Hepatocyte (in vitro differentiated cells): ENCODE measurements at places on chromosomes 6 and 20.
A peak's percentile ranks its signal among the peaks of the same experiment; 100 is the strongest.

DNA sequence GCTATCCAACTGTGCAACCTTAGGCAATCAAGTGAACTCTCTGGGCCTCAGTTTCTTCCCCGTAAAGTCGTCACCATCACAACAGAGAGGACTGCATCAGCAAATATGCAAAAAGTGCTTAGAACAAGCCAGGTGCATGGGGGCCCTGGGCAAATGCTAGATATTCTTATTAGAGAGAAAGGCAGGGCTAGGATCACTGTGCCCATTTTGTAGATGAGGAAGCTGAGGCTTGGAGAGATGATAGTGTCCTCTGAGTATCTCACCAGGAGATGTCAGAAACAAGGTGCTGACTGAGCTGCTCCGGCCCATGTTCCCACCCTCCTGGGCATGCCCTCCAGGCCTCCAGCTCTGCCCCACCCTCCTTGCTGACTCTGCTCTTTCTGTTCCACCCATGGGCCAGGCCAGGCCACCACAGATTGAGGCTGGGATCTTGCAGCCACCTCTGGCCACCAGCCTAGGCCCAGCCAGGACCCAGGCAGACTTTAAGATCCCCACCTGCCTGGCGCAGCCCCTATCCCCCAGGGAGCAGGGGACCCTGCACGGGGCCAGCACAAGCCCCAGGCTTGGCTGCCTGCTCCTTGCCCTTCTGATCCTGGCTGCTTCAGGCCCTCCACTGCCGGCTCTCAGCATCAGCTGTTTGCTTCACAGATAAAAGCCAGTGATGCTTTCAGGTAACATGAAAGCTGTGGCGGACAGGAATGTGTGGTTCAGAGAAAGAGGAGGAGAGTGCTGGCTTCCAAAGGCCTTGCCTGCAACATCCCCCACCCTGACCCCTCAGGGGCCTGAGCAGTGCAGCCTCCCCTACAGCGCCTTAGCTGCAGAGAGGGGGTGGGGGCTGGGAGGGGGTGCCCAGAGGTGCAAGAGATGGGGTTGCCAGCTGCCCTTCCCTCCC lies 47.6 kb downstream of the GRM4 start:
- no peak for DNase-seq

DNA sequence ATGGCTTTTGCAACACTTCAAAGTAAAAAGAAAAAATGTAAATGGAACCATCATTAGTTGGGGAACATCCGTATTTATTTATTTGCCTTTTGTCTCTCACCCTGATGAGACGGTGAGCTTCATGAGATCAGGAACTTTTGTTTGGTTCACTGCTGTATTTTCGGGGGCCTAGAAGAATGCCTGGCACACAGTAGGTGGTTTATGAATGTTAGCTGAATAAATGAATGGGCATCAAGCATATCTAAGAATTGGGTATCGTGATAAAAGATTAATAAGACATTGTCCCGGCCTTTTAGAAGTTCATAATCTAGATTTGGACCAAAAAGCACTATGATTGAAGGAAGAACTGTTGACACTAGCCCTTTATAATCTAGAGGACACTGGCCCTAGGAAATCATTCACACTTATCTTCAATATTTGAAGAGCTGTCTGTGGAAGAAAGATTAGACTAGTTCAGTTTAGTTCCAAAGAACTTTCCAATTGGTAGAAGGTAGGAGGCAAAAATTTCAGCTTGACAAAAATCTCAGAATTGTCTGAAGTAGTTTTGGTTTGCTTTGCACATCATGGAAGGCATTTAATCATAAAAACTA lies 70.3 kb upstream of the CD83 start:
- DNase-seq: no peak

GRCh38 chr6:133637874-133638273 lies 251.0 kb upstream of the TCF21 start:
- DNase-seq: no peak

DNA sequence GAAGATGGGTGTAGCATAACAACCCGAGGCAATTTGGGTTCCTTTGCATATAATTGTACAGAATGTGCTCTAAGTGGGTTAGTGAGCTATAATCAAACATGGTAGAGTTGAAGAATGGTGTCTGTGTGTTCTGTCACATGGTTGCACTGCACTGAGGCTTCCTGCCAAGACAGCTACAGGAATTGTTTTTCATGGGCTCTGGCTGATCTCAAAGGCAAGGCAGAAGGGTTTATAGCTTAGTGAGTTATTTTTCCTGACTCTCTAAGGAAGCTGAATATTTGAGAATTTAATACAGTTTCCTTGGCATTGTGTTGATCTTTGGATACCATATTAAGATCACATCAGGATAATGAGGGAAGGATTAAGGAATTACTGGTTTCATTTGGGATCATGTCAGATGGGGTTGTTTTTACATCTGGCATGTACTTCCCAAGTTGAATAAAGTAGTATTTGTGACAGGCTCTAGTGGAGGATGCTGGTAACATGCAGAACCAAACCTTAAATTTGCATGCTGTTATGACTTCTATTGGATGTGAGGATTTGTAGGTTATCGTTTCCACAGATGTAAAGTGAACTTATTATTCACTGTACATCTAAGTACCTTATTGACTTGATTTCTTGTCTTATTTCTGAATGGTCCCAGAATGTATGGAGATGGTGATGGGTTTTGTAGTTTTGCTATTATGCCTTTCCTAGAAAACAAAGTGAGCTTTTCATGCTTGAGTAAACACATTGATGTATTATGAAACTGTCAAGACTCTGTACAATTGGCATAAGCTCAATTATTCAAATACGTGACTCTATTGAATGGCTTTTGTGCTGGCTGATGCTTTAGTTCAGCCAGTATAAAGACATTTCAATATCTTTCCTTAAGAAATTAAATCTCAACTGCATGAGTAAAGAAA lies 43.3 kb downstream of the LRRC1 start:
- no peak for DNase-seq

- peak; percentile 36 for DNase-seq
Measured at GRCh38 chr6:165662041-165662748, 846 bp downstream of the PDE10A start.

GRCh38 chr6:159701413-159701999 lies 8.5 kb upstream of the SOD2 start:
- peak; percentile 39 for DNase-seq

GRCh38 chr6:40371621-40372020 lies 215.5 kb downstream of the LRFN2 start:
- DNase-seq: no peak

DNA sequence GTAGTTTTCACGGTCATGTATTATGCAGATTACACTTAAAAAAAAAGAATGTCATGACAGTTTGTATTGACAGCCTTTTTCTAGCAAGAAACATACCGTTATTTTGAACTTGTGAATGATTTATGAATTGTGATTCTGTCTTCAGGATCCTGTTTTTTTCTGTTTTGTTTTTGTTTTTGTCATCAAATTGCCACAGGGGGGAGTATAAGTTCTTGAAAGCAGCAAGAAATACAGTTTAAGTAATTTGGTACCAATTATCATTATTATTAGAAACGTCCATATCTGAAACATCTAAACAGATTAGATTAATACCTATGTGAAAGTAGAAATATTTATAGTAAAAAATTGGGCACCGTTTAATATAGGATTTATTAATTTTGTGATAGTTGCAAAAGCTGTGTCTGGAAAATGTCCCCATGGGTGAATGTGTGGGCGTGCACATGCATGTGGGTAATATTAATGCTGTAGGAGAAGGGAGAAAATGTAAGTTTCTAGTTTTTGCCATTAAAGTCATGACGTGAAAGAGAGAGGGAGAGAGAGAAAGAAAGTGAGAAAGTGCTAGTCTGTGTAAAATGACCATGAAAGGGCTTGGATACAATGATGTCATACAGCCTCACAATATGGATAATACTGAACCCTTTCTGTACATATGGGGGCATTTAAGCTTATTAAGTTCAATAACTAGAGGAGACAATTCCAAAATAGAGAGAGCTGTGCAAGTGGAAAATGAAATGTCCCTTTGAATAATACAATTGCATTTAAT lies 9.4 kb upstream of the CCN2 start:
- no peak for DNase-seq

DNA sequence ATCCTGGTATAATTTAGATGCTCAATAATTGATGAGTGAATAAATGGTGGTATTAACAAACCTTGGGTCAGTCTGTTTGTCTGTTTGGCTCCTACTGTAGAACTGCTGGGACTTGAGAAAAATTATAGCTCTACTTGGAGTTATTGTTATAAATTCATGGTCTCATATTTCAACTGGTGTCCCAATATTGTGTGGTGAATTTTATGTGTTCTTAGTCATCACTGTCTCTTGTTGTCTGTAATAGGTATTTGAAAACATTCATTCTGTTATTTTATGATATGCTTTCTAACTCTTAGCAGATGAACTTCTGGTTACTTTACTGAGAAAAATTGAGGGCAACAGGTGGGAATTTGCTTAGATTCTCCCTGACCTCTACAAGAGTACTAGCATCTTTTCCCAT lies 221.4 kb downstream of the CDKAL1 start:
- DNase-seq: no peak

GRCh38 chr20:62119591-62120364 lies 2.5 kb upstream of the LSM14B start:
- peak; percentile 78 for DNase-seq

DNA sequence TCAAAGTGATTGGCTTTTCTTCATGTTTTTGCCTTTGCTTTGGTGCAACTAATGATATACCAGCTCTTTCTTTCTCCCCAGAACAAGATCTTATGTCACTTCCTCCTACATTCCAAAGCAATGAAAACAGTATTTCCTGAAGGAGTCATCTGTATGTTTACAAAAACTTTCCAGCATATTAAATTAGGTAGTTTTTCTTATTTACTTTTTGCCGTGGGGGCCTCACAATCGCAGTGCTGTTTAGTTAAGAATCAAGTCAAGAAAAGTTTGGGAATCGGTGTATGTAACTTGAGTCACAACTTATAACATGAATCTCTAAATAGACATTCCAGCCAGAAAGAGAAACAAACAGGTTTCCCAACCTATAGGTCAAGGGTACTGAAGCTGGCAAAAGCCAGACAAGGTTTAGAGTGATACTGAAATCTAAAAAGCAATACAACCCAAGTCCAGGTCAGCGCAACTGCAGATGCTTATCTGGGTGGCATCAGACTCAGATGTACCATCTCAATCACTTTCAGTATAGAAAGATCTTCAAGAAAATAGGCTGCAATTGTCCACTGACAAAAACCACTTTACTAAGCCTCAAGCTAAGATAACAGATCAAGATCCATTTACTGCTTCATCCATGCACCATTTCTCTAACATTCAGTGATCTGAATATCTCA lies 63.6 kb downstream of the IPCEF1 start:
- DNase-seq: peak; percentile 21

- no peak for DNase-seq
Measured at GRCh38 chr6:160279850-160280249, 21.2 kb upstream of the SLC22A2 start.

DNA sequence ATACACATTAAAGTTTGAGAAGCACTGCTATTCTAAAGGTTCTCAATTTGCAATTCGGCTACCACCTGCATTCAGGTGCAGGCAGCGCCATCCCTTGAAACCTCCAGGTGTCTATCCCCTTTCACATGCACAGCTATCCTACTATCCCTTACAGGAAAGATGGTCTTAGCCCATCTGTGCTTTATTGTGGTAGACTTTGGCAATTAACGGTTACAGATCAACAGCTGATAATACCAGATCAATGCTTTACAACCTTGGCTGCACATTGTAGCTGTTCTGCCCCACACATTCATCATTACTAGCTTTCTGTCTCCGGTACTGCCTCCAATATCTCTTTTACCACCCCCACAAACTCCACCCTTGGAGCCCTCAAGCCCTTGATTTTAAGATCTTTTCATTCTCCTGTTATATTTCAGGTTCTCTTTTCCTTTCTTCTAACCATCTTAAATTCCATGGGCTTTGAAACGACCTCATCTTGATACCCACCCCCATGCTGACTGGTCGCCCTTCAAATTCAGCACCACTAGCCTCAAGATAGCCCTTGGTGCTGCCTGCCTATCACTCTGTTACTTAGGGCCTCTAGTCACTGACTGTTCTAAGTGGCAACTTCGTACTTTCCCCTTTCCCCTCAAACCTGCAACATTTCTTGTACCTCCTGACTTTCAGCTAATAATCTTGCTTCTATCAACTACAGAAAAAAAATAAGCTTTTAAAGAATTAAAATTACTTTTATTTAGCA lies 50.8 kb downstream of the SPTLC3 start:
- DNase-seq: no peak

GRCh38 chr6:12537389-12537788 lies 179.2 kb upstream of the PHACTR1 start:
- DNase-seq: no peak

- peak; percentile 85 for DNase-seq
Measured at GRCh38 chr20:35306931-35307517, 14.8 kb upstream of the FAM83C start.

DNA sequence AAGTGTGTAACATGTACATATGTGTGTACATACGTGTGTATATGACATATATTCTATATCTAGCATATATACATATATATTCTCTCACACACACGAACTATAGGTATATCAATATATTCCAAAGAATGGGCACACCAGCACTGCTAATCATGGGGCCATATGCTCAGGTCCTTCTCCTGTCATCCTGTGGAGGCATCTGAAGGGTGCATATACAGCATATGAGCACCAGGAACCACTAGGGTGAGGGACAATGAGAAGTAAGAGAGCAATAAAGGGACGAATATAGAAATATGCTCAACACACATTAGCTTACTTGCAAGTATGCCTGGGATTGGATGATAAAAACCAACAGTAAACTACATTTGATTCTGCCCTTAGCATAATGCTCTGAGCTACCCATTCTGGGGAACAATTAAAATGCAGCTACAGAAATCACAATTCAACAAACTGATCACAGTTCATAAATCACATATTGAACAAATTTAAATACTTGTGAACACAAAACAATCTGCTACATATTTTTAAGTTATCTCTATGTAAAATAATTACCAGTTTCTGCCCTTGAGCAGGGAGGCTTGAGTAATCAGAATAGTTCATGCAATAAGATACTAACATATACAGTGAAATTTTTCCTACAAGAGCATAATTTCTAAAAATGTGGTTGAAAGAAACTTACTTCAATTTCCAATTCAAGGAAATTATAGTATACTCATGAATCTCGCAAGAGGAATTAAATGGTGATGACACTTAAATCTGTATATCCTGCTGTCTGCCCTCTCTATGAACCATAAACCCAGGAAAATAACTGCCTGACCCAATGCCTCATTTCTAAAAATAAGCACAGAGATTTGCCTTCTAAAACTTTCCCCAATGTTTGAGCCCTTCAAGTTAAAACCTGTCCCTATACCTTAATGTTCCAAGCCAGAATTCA lies 272.2 kb upstream of the THEMIS start:
- no peak for DNase-seq

DNA sequence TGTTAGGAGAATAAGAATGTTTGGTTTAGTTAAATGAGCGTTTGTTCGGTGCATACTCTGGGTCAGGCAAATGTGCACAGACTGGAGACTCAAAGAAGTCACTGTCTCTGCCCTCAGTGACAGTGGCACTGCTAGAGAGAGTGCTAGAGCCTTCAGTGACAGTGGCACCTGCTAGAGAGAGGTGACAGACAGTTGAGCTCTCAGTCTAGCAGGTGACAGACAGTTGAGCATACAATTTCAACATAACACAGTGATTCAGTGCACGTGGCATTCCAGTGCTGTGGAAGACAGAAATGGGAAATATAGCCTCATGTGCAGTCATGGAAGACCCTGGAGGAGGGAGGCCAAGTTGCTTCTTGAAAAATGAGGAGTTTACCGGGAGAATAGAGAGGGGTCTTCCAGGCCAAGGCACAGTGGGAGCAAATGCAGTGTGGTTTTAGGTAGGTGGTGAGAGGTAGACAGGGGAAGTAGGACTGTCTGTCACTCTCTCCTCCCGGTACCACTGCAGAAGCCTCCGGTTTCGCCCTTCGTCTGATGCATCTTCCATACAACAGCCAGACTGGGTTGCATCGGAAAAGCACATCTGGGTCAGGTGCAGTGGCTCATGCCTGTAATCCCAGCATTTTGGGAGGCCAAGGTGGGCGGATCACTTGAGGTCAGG lies 107.9 kb upstream of the CLDN20 start:
- no peak for DNase-seq
